ENCODE measurements at places on chromosomes 4 and X.

GRCh38 chrX:149799938-149800337 is 18.2 kb downstream of the MAGEA9 start:
- DNase-seq = no peak

DNA sequence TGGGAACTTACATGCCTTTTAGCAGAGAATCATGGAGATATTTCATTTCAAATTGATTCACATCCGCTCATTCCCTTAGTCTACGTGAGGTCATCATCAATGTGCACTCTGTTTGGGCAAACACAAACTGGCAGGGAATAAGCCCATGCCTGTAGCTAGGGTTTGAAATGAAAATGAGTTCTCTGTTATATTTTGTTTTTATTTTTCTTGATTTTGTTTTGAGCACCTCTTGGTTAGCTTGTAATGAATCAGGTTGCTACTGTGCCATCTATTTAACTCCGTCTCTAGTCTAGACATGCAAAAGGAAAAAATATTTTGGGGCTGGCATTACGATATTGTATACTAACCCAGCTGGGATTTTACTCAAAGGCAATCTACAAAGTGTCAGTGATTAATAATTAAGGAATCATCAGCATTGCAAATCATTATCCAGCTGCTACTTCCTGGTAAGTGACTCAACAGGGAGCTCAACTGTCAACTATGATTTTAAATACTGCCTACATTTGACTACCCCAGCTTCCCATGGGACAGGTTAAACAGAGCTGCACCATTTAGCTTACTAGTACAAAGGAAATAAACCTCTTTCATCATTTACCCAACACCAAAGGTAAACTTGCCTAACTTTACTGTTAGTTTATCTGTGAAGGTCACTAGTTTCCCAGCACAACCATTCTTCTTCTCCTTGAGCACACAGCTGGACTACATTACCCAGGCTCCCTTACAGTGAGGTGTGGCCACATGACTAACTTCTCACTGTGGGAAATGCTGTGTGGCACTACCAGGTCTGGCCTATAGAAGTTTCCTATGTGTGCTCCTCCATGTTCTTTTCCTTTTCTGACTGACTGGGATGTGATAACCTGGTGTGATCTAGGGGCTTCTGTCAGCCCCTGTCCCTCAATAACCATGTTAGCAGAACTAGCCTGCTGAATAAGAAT is 21.2 kb upstream of the TRPC5OS start:
- no peak for DNase-seq

DNA sequence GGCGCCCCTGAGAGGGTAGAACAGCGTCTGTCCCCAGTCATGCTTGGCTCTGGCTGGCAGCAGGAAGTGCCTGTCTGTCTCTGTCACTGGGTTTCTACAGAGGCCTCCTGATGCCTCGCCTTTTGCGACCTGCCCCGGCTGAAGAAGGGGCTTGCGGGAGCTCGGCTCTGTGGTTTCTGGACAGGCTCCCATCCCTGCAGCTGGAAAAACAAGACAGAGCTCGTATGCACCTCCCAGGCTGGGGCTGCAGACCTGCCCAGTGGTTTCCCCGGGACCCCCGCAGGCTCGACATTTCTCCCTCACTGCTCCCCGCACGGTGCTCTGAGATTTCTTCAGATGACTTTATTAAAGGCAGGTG is 57.0 kb upstream of the SORCS2 start:
- DNase-seq = no peak

DNA sequence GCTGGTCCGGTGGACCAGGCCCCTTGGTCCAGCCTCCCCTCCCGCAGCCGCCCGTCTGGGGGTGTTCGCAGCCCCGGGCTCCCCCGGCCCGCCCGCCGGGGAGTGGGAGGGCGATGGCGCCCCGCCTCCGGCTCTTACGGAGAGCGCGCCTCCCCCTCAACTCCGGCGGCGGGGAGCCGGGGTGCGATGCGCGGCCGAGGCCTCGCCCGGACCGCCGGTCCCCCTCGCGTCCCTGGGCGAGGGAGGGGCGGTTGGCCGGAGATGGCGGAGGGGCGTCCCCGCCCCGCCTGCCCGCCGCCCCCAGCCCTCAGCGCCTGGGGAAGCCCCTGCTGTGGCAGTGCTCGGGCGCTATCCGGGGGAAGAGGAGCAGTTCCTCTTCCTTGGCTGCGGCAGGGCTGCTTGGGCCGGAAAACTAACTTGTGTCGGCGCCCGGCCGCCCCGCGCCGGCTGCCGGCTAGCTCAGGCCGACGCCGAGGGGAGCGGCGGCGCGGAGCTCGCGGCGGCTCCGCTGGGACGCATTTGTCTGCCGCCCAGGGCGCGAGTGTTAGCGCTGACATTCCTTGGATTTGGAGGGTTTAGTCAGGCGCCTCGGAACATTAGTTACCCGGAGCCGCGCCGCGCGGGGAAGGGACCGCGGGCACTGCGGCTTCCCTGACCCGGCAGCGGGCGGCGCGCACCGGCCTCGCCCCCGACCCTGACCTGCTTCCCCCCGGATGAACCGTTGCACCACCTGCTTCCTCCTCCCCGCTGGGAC is 994 bp downstream of the GALNT7 start:
- peak; percentile 53 for DNase-seq

GRCh38 chr4:56475917-56476316 is 8.5 kb downstream of the SRP72 start:
- no peak for DNase-seq

DNA sequence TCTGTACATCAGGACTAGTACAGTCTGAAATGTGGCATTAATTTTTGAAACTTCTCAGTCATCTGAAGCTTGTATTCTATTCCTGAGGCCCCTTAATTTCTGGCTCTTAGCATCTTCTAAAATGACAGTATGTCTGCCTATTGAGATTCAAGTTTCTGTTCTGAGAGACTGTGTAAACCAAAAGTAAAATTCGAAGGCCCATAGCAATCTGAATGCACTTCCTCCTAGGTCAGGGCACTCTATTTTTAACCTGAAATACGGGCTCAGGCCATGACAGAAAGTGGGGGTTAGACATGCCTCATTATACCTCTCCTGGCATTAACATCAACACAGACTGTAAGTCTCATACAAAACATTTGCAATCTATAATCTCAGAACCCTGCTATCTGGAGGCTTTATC is 584.4 kb downstream of the KLHL4 start:
- DNase-seq = no peak

GRCh38 chr4:8257854-8258253 is 11.7 kb upstream of the HTRA3 start:
- no peak for DNase-seq

Measured in T-helper 1 cell (primary cell).